ENCODE measurements at places on chromosomes 16 and 17. TPM values are rescaled to one million over a fixed set of nuclear protein-coding genes. Genes with fewer than 3 reads are reported as not detected.

DNA sequence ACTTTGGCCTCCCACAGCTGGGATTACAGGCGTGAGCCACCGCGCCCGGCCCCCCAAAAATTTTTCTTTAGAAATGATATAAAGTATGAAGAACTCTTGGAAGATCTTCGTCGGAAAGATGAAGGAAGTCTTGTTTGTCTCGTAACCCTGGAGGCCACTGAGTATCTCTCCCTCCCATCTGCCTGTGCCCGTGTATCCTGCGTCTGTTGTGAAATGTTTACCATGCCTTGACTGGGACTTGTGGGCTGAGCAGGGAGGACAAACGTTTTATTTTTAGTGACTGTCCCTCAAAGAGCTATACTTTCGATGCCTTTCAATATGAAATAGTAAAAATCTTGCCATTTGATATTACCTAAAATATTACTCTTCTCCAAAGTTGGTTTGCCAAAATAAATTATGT, 121.2 kb downstream of the RPTOR start:
- no peak for DNase-seq

GRCh38 chr16:51971184-51971583, 575.8 kb downstream of the TOX3 start:
- DNase-seq: no peak

DNA sequence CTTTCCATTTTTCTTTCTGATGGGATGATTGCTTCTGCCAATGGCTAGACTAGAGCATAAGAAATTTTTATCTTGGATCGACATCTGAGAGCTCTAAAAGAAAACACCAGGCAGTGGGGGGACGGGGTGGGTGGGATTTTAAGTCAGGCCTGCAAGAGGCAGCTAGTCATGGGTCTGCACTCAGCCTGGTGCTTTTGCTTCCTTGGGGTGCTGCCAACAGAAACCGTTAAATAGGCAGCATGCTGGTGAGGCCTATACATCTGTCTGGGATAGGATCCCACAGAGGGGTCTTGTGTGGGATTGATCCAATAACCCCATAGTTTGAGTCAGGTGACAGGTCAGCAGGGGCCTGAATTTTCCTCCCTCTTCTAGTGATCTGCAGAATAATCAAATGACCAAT, 26.9 kb downstream of the ZNRF1 start:
- no peak for DNase-seq

GRCh38 chr16:14155572-14156190, 84.6 kb downstream of the MRTFB start:
- DNase-seq: no peak

DNA sequence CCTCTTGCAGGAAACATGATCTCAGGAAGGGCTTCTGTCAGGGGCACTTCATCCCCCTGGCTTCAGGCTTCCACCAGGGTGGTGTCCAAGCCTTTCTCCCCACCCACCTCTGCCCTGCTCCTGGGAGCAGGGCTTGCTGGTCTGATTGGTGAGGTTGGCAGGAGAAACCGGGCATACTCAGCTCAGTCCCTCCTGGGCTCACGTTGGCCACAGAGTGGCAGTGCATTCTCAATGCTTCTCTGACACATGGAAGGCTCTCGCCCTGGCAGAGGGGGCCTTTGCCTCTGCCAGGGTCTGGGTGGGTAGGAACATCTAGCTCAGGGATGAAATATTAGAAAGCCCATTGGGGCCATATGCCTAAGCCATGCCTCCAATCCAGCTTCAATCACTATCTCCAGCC, 142.8 kb downstream of the AXIN2 start:
- no peak for DNase-seq

GRCh38 chr17:63335831-63336230, 110.3 kb downstream of the CYB561 start:
- no peak for DNase-seq

DNA sequence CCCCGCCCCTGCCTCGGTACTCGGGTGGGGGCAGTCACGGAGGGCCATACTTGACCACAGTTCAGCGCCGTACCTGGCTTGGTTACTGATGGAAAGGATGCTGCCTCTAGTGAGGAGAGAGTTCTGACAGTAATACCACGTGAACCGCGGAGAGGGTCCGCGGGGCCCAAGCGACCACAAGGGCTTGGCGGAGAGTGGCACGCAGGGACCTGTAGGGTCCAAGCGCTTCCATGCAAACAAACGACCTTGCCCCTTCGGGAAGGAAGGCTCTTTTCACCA, 9.2 kb downstream of the KDM6B start:
- DNase-seq: no peak

GRCh38 chr17:61361084-61361483, 38.6 kb upstream of the TBX2 start:
- DNase-seq: no peak

DNA sequence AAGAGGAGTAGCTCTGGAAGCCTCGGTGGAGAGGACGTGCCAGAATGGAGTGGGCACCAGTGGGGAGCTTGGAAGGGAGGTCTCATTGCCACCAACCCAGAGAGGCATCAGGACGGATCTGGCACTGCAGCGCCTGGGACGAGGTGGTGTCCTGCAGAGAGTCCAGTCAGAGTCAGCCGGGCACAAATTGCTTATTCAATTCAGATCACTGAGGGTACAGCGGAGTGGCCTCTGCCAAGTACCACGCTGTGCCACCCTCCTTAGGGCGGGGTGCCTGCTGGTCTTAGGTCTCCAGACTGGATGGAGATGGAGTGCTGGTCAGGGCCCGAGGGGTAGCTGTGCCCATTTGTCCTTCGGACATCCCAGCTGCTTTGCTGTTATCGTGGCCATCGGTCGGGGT, 18.9 kb upstream of the SPPL2C start:
- DNase-seq: no peak

- no peak for DNase-seq
Measured at GRCh38 chr17:11803231-11803969, 193.9 kb downstream of the ZNF18 start.

- no peak for DNase-seq
Measured at GRCh38 chr16:67181346-67181745, 2.4 kb downstream of the MATCAP1 start.

DNA sequence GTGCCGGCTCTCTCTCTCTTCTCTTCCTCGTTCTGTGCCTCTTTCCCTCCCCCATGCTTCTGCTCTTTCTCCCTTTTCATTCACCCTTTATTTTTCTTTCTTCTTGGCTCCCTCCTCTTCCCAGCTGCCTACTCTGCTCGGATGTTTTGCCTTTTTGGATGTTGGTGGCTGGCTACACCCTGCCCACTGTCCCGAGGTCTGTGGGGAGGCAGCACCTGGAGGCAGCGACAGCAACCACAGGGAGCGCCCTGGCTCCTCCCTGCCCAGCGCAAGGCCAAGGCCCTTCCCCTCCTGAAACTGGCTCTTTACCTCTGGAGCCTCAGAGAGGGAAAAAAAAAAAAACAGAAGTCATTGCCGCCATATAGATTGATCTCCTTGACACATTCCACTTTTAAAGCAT, 20.0 kb downstream of the CLUAP1 start:
- DNase-seq: no peak

- no peak for DNase-seq
Measured at GRCh38 chr16:50802961-50803360, 61.1 kb downstream of the CYLD start.

- DNase-seq: no peak
Measured at GRCh38 chr17:42872251-42872965, 21.4 kb downstream of the AOC3 start.

DNA sequence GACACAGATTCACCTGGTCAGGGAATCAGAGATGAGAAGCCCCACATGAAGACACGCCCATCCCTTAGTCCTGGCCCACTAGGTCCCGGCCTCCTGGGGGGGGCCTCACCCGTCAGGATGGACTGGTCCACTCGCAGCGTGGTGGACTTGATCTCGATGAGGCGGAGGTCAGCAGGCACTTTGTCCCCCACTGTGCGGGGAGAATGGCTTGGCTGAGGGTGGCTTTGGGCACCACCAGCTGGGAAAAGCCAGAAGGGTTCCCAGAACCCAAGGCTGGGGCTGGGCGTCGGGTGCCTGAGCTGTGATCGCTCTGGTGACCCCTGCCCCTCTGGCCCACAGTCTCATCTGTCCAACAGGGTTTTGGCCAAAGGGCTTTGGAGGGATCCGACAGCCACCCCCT, 13.7 kb downstream of the ATP2A3 start:
- no peak for DNase-seq

GRCh38 chr16:69334696-69335095, 4.3 kb upstream of the PDF start:
- no peak for DNase-seq

GRCh38 chr16:30710971-30711370, 12.0 kb downstream of the SRCAP start:
- DNase-seq: no peak

GRCh38 chr17:13120864-13121263, 103.0 kb upstream of the ELAC2 start:
- DNase-seq: no peak

DNA sequence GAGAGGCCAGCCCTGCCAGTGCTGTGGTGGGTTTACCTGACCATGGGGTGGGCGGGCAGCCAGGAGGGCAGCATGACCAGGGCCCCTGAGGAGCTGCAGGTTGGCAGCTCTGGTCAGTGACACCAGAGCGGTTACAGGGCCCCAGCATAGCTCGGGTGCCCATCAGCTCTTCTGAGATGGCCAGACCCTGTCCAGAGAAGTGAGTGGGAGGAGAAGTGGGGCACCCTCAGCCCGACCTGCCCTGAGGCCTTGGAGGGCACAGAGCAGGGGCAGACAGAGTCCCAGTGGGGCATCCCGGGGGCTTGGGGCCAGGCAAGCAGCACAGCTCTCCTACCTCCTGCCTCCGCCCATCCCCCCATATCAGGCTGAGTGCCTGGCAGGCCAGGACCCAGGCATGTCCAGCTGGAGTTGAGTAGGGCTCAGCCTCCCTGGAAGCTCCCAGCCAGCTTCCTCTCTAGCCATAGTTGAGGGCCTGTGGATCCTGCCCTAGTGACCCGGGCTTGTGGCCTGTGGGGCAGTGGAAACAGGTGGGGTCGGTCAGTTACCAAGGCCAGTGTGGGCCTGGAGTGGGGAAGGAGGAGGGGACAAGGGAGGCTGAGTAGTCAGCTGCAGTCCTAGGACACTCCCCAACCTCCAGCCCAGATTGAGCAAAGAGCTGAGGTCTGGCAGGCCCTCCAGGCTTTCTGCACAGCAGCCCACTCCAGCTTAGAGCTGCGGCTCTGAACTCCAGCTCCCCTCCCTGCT, 83.5 kb downstream of the AMFR start:
- DNase-seq: no peak

DNA sequence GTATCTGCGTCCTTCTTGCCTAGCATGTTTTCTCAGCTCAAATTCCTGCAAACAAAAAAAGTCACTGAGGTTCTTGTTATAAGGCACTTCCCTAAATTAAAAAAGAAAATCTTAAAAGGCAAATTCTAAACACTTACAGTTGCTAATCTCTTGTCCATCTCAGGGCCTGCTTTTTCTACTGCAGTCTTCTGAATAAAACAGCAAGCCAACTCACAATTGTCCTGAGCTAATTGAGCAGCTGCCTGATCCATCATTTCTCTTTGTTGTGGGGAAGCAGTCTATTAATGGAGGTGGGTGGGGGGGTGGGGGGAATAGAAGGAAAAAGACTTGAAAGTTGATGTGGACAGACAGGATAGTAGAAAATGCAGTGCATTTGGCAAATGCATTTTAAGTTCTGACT, 27.0 kb downstream of the SETD6 start:
- DNase-seq: no peak

GRCh38 chr17:45164734-45165269, 3.1 kb downstream of the HEXIM2 start:
- no peak for DNase-seq

GRCh38 chr17:49578414-49578813, 2.7 kb downstream of the NXPH3 start:
- no peak for DNase-seq

- no peak for DNase-seq
Measured at GRCh38 chr17:67666710-67667109, 51.0 kb upstream of the NOL11 start.

DNA sequence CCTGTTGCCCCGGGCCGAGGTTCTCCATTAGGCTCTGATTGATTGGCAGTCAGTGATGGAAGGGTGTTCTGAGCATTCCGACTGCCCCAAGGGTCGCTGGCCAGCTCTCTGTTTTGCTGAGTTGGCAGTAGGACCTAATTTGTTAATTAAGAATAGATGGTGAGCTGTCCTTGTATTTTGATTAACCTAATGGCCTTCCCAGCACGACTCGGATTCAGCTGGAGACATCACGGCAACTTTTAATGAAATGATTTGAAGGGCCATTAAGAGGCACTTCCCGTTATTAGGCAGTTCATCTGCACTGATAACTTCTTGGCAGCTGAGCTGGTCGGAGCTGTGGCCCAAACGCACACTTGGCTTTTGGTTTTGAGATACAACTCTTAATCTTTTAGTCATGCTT, 74.2 kb downstream of the HAPSTR1 start:
- DNase-seq: no peak

DNA sequence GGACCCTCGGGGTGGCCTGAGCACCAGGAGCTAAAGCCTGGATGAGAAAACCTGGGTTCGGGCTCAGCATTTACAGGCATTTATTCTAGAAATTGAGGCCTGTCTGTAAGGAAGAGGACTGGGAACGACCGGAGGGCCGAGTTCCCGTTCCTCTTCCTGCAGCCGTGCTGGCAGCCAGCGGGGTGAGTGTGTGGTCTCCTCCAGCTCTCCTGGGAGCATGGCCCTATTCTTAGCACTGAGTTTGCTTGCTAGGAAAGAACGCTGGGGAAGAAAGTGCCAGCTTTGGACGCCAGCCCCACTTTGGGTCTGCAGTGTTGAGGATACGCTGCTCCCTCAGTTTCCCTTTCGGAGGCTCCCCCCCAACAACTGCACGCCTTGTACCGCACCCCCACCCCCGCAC, 49.6 kb downstream of the MGAT5B start:
- no peak for DNase-seq

Gene FN3K
- 14.2 TPM for total RNA-seq

Gene HOXB7
- not detected for total RNA-seq

Gene QPRT
- total RNA-seq: 106 TPM

Gene KRTAP4-9
- total RNA-seq: not detected

Gene TEKT1
- not detected for total RNA-seq

Gene KRT39
- total RNA-seq: not detected

Gene LGALS9B
- total RNA-seq: not detected

Gene ATP1B2
- 19.8 TPM for total RNA-seq

Gene XAF1
- not detected for total RNA-seq

Gene TNK1
- total RNA-seq: 7.6 TPM

Gene CORO6
- 2.1 TPM for total RNA-seq

Gene IRX3
- 1.6 TPM for total RNA-seq

Gene ANKFY1
- total RNA-seq: 44.9 TPM

Gene ENPP7
- not detected for total RNA-seq

Gene TEKT5
- not detected for total RNA-seq

Gene MNT
- total RNA-seq: 17.3 TPM

Gene LRRC75A
- 9.9 TPM for total RNA-seq

Data from H1 (cell line).